GM13977 (cell line): ENCODE measurements at places on chromosomes 7 and 10.

GRCh38 chr7:42627101-42627500 is 284.8 kb downstream of the C7orf25 start:
- DNase-seq, result no peak

DNA sequence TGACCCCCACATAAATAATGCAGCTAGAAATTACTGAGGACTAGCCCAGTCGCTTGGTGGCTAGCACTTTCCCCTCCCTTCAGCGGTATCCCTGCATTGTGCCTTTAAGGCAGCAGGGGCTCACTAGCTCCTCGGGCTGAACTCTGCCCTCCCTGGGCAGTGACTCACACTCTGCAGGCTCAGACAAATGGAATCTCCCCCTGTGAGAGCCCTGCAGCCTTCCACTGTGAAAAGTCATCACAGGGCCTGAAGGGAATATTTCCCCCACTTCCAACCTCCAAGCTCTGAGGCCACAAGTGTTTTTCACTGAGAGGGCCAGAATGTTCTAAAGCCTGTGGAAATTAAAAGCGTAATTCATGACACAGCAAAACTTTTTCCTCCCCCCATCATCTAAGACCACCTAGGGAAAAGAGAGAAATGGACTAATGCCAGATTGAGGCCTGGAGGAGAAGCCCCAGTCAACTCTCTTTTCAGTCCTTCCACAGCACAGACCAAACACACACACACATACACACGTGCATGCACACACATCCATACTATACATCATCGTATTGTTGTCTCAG is 93.6 kb upstream of the COL1A2 start:
- DNase-seq, result no peak

DNA sequence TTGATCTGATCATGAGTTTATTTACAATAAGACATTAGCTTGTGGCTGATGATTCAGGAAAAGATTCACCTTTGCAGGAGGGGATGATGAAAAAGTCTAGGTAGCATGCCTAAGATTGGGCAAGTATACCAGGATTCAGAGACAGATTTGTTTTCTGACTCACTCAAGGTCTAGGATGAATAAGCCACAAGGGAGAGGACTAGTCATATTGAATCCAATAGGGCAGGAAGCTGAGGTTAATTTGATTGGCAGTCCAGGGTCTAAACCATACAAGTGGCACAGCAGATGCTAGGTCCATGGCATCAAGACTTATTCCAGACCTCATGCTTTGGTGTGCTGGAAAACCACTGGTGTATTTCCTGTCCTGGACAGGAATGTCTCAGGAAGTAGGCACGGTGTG is 1133.4 kb downstream of the XPNPEP1 start:
- no peak for DNase-seq

DNA sequence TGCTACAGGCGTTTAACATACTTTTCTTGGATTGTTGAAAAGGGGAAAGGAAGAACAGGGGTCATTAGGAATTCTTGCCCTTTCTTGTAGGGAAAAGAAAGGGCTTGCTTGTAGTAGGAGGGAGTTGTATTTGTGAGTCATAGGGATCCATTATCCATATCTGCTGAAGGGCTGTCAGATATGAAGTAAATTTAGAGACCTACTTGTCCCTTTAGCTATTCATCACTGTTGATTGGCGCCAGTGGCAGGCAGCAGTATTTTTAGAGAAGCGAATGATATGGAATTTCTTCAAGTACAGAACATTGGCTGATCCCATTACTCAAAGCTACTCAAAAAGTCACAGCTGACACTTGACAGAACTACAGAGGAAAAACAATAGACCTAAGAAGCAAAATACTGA is 97.7 kb downstream of the CELF2 start:
- no peak for DNase-seq

- no peak for DNase-seq
These were observed 135.9 kb downstream of the LRRN3 start for GRCh38 chr7:111226800-111227199.

DNA sequence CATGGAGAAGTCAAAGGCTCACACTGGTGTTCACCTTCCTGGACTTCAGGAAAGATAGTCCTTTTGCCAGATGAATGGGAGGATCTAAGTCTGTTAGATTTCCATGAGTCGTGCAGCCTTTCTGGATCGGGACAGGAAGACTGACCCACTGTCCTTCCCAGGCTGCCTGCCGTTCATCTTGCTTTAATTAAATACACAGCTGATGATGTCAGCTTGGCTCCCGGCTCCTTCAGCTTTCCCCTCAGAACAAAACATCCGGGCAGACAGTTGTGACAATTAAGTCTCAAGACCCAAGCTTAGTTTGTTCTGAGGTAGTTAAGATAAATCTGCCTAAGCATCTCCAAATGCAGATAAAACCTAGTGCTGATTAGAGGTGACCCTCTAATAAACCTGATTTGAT is 58.6 kb downstream of the AUTS2 start:
- no peak for DNase-seq

GRCh38 chr7:143447466-143447865 is 4.2 kb downstream of the TAS2R60 start:
- no peak for DNase-seq

GRCh38 chr7:46753662-46754061 is 828.2 kb downstream of the TNS3 start:
- DNase-seq, result no peak

GRCh38 chr7:129790136-129790535 is 162.6 kb downstream of the UBE2H start:
- no peak for DNase-seq

DNA sequence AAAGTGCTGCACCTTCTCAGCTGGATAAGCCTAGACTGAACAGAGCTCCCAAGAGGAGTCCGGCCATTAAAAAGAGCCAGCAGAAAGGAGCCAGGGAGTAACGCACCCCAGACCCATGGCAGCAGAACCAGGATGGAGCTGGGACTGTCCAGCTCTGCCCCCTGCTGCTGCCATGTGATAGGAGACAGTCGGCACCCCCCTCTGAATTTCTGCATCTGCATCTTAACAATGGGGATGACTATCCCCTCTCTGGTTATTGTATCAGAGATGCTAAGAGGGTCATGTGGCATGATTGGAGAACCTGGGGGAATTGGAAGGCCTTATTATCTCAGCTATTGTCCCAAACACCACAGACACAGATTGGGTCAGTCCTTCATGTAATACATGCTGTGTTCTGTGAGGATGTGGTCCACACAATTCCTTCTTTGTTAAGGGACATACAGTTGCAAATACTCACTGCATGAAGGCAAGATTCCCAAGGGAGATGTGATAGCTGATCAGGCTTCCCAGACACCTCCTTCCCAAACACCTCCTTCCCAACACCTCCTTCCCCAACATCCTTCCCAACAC is 29.3 kb downstream of the PLEKHS1 start:
- no peak for DNase-seq

- no peak for DNase-seq
These were observed 45.2 kb downstream of the KIAA1217 start for GRCh38 chr10:24254180-24254579.

GRCh38 chr10:103690281-103690680 is 165.1 kb downstream of the SH3PXD2A start:
- no peak for DNase-seq

- DNase-seq, result no peak
These were observed 99.0 kb downstream of the GNAT3 start for GRCh38 chr7:80412842-80413241.

- DNase-seq, result no peak
These were observed 43.5 kb downstream of the IDE start for GRCh38 chr10:92530421-92530820.

GRCh38 chr7:24444666-24445440 is 128.4 kb upstream of the PALS2 start:
- no peak for DNase-seq

DNA sequence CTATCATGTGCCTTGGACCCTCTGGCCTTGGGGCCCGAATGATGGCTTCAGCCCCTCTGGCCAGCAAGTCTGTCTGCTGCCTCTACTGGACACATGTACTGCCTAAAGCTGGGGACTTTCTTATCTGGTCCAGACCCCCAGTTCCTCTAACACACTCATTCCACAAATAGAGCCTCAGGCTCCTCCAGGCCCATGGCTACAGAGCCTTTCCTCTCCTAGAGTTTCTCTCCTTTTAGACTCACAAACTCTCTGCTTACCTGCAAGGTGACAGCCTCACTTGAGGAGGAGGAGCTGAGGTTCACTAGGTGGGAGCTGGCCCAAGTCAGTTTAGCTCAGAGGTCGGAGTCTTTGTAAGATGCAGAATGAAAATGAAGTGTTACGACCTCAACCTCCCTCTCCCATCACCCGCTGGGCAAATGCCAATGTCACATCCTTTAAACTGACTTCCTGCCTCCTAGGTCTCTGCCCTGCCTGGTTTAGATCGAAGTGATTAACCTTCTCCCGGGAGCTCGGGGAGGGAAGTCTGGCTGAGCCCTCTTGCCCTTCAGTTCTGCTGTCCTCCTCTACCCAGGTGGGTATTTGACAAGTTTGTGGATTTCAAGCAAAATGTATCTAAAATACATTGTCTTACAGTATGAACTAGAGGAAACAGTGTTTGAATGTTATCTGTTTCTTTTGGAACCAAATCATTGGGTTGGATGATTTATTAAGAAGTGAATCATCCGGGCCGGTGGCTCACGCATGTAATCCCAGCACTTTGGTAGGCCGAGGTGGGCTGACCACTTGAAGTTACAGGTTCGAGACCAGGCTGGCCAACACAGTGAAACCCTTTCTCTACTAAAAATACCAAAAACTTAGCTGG is 71.9 kb upstream of the TNS3 start:
- no peak for DNase-seq

GRCh38 chr7:141486959-141487358 is 64.3 kb upstream of the AGK start:
- no peak for DNase-seq
